ENCODE measurements at places on chromosomes 7 and 10. TPM values are rescaled to one million over a fixed set of nuclear protein-coding genes. Genes with fewer than 3 reads are reported as not detected.

- no peak for DNase-seq
Measured at GRCh38 chr7:143147070-143147469, 15.2 kb downstream of the PIP start.

Gene STOX1
- 0.33 TPM for total RNA-seq

Gene MALRD1
- total RNA-seq, result not detected

Gene IFIT2
- total RNA-seq, result 10.7 TPM

Gene SYCE1
- total RNA-seq, result 0.14 TPM

DNA sequence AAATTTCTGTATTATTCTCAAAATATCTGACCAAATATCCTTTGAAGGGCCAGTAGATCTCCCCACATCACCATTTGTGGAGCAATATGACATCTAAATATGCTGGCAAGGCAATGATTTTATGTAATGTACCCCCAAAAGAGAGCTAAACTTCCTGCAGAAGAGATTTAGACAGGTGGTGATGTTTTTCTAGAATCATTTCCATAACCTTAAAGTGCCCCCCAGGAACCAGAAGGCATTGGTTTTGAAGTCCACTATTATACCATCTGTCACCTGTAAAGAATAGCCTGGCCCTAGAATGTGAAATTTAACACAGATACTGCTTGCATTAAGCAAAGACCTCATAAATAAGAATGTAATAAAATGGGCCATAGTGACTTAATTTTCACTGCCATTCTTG is 77.9 kb upstream of the ABLIM1 start:
- DNase-seq, result no peak

Gene PRPS1L1
- total RNA-seq, result not detected

GRCh38 chr7:45977256-45977780 is 56.2 kb upstream of the IGFBP3 start:
- DNase-seq, result no peak

GRCh38 chr10:124005091-124005490 is 88.3 kb downstream of the CHST15 start:
- no peak for DNase-seq

GRCh38 chr7:128233471-128233870 is 7.6 kb upstream of the LEP start:
- no peak for DNase-seq

DNA sequence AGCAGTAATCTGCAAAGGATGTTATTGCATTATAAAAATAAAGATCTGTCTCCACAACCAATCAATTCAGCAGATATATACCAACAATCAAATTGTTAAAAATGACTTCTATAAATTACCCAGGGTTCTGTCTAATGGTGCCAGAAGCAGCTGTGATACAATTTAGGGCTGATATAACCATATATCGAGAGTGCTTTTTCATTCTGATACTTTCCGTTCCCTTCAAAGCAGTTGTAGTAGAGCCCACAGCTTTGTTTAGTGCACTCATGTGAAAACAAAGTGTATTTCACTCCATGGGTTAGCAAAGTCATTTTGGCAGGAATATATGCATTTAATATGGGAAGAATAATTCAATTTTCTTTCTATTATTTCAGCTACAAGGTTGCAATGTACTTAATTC is 83.1 kb upstream of the CHCHD3 start:
- no peak for DNase-seq

Gene PCGF5
- 52.9 TPM for total RNA-seq
